Activated CD8-positive, alpha-beta memory T cell treated with anti-CD3 and anti-CD28 coated beads, Interleukin-2, amount 50 U/mL, for 4 hours (primary cell): ENCODE measurements at places on chromosomes 12 and 14.

GRCh38 chr12:131989021-131989420, 39.3 kb downstream of the EP400 start:
- no peak for DNase-seq

- no peak for DNase-seq
Measured at GRCh38 chr12:32690927-32691326, 11.8 kb downstream of the DNM1L start.

DNA sequence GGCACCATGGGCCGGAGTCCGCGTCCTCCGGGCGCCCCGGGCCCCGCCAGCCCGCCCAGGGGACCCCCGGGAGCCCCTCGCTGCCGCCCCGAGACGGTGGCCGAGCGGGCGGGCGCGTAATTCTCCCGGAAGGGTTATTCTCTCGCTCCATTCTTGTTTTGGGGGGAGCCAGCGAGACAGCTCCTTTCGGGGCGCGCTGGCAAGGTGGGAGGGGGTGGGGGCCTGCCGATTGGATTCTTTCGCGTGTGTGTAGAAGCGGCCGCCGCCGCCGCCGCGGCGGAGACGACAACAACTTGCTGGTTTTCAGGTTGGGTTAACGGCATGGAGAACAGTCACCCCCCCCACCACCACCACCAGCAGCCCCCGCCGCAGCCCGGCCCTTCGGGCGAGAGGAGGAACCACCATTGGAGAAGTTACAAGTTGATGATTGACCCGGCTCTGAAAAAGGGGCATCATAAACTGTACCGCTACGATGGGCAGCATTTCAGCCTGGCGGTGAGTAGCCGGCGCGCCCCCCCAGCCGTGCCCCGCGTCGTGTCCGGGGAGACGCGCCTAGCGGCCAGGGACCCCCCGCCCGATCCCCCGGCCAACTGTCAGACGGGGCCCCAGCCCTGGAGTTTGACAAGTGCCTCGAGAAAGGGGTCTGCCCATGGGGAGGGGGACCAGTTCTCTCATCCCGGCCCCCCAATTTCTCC, 755 bp downstream of the SETD1B start:
- peak; percentile 71 for DNase-seq

DNA sequence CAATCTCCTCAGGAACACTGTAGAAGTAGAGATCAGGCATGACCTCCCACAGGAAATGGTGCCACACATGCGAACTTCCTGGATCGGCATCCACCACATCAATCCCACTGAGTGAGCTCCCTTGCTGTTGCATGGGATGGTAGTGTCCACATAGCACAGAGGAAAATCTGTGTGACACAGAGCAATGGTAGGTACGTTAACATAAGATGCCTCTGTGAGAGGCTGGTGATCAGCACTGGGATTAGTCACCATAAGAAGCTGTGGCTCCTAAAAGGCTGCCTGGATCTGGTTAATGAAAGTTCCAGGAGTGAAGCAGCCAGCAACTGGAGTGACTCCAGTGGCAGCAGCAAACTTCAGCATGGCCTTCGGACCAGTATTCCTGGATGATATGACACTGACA, 21.8 kb downstream of the WDHD1 start:
- DNase-seq = no peak

DNA sequence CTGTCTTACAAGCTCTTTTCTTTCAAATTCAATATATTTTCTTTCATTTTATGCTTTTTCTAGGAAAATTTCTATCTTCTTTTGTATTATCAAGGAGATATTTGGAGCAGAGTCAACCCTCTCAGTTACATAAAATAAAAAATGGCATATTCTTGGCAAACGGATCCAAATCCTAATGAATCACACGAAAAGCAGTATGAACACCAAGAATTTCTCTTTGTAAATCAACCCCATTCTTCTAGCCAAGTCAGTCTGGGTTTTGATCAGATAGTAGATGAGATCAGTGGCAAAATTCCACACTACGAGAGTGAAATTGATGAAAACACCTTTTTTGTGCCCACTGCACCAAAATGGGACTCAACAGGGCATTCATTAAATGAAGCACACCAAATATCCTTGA, 20.6 kb downstream of the PIK3C2G start:
- DNase-seq = no peak

DNA sequence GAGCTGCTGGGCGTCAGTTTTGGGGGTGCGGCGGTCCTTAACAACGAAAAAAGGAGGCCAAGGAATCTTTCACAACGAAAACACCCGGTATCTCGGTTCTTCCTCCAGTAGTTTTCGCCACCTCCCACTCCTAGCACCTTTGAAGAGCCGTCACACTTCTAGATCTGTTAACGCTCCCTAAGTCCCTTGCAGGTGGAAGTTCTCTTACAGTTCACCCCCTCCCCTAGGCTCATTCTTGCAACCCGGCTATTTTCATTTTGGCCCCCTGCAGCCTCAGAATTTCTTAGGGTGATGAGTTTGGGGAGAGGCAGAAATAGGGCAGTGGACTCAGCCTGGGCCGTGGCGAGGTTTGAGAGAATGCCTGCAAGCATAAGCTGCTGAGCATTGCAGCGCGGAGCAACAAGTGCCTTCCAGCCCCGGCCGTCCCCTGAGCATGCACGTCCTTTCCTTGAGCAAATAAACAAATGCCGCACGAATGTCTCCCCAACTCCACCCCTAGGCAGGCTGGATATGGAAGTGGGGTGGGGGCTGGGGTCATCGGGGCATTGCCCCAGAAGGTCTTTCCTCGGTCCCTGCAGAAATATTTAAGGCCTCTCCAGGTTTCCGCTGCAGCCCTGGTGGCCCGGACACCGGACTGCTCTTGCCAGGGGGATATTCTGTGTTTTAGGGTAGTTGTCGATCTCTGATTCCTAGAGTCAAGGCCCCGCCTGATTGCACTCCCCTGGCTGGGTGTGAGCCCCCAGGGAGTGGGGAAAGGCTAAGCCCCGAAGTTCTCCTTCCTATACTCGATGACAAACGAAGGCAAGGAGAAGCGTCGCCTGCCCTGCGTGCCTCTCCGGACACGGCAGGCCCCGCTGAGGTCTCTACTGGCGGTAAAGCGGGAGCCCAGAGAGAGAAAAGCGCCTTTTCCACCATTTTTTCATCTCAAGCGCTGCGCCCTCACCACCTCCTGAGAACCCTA, 1.6 kb downstream of the RFX4 start:
- no peak for DNase-seq

GRCh38 chr12:46661110-46661845, 164.5 kb downstream of the SLC38A4 start:
- no peak for DNase-seq
